ENCODE measurements at places on chromosomes 16 and 17.
A peak's percentile ranks its signal among the peaks of the same experiment; 100 is the strongest.

GRCh38 chr16:1028056-1028455 is 44.5 kb upstream of the SSTR5 start:
- no peak for DNase-seq

DNA sequence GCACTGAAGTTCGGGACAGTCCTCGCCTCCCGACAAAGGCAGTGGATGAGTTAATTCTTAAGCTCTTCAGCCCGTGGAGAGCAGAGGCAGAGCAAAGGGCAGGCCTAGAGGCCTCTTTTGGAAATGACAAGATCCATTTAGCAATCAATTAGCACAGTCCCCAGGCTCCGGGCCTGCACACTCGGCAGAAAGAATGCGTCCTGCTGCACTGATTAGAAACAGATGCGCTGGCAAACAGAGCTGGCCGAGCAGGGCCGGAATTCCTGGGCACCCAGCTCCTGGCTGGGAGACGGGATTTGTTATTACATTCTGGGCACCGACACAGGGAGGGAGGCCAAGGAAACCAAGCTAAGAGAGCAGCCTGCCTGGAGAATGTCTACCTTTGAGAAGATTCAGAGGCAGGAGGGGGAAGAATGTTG is 162.9 kb downstream of the COPRS start:
- no peak for DNase-seq

DNA sequence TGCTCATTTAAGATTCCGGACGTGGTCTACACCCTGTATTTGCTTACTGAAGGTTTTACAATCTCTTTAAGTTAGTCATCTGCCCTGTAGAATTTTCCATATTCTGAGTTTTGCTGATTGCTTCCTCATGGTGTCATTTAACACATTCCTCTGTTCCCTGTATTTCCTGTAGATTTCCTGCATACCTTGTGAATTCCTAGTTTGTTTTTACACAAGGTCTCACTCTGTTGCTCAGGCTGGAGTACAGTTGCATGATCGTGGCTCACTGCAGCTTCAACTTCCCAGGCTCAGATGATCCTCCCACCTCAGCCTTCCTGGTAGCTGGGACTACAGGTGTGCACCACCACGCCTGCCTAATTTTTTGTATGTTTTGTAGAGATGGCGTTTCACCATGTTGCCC is 66.8 kb downstream of the CMIP start:
- no peak for DNase-seq

- DNase-seq: no peak
Observed at GRCh38 chr17:79621151-79621943, 10.5 kb upstream of the RBFOX3 start.

GRCh38 chr16:4320571-4321137 is 4.8 kb downstream of the GLIS2 start:
- no peak for DNase-seq

DNA sequence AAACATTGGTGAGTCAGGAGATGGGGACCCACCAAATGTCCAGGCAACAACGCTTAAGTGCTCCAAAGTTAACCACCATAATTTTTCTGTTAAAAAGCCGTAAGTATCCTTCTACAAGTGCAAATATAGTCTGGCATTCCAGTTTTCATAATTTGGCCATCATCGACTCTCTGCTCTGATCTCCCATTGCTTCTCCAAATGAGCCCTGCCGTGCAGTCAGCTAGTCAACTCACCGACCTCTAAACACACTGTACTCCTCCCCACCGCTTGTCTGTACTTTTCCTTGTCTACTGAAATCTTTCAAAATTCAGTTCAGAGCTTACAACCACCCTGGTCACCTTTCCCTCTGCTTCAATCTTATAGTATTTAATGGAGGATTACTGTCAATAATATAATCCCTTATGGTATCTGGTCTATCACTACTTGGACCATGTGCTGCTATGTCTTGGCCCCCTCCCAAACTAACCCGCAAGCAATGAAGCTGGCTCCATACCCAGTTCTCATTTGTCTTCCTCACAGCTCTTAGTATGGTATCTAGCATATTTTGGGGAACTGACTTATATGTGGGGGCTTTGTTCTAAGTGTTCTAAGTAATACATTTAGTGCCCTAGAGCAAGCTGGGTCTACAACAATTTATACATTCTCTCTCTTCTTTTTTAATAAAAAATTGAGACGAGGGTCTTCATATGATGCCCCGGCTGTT is 52.7 kb upstream of the SLC25A19 start:
- no peak for DNase-seq

DNA sequence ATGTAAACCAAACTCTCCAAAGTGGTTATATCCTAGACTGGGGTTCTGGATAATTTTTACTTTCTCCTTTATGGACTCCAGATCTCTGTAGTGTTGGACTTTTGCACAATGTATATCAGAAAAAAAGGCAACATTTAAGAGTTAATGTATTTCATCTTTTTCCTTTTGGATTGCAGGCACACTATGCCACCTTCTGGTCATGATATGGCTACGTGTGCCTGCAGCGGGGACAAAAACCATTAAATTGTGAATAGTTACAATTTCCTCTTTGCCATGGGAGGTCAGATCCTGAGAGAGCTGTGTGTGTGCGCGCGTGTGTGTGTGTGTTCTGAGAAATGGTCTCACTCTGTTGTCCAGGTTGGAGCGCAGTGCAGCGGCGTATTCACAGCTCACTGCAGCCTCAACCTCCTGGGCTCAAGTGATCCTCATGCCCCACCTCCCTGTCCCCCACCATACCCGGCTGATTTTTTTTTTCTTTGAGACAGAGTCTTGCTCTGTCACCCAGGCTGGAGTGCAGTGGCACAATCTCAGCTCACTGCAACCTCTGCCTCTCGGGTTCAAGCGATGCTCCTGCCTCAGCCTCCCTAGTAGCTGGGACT is 4.3 kb upstream of the SGF29 start:
- DNase-seq: no peak

GRCh38 chr16:76650582-76650981 is 373.4 kb downstream of the CNTNAP4 start:
- no peak for DNase-seq

DNA sequence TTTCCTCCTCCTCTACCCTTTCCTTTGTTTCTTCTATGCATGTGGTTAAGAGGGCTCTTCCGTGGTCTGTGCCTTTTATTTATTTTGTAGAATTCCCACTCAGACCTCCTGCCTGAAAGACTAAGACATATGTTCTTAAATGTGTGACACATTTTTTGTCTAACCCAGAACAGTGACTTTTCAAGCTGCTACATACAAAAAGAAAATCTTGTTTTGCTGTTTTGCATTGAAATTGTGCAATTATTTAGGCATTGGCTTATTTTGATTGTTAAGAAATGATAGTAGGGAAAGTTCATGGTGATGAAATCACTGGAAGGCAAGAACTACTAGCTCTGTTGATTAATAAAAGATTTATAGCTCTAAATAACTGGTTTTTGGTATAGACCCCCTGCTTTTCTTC is 76.8 kb downstream of the TUBD1 start:
- no peak for DNase-seq

GRCh38 chr17:8482546-8482945 is 46.9 kb downstream of the NDEL1 start:
- DNase-seq: no peak

DNA sequence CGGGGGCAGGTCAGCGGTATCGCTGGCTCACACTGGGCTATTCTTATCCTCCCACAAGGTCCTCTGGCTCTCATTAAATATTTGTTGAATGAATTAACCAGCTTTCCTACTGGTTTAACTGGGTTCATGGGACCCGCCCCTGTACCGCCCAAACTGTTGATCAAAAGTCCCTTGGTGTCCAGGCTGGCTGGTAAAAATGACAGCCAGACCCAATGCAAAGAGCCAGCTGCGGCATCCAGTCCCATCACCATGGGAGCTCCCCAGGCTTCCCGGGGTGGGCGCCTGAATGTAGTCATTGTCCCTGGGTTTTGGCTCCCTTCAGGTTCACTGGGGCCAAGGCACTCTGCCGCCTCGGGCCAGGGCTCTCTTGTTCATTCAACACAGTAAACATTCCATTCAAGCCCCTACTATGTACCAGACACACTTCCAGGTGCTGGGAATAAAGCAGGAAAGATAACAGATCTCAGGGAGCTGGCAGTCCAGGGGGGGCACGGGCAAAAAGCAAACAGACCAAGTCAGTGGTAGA is 11.7 kb upstream of the ATP2C2 start:
- DNase-seq: no peak

- DNase-seq: no peak
Observed at GRCh38 chr17:28719021-28719433, 758 bp upstream of the RPL23A start.

GRCh38 chr16:21126518-21126917 is 24.1 kb downstream of the DNAH3 start:
- no peak for DNase-seq

GRCh38 chr17:38733282-38733981 is 3.3 kb downstream of the CISD3 start:
- DNase-seq: no peak

GRCh38 chr17:9445424-9445823 is 130.2 kb downstream of the STX8 start:
- no peak for DNase-seq

GRCh38 chr16:88688013-88688778 is 1.9 kb upstream of the SNAI3 start:
- no peak for DNase-seq

DNA sequence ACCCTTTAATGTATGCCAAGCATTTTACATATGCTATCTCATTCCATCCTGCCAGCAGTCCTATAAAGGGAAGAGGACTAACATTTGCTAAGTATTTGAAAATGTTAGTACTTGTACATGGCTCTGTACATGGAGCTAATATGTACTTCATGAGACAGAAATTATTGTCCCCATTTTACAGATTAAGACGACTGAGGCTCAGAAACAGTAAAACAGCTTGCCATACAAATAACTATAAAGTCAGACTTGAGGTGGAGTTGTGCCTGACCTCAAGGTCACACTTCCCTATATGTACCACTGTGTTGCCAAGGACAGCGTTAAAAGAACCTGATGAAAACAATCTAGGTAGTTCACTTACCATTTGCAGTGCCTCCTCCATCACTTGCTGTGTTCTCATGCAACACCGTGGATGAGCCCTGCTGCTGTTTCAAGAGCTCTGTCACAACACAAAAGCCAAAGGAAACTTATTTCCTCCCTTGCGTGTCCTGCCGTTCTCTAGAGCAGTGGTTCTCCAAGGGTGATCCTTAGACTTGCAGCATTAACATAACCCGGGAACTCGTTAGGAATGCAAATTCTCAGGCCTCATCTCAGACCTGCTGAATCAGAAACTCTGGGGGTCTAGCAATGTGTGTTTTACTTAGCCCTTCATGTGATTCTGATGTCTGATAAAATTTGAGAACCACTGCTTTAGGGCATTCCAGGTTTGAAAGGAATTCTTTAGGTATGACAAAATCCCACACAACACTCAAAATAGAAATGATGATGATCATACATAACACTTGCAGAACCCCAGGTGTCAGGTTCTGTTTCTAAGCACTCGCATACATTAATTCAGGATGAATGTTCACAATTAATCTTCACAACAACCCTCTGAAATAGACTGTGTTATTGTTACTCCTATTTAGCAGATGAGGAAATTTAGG is 51.2 kb upstream of the MTMR4 start:
- DNase-seq: no peak

- peak; percentile 6 for DNase-seq
Observed at GRCh38 chr17:14748036-14748710, 447.3 kb downstream of the HS3ST3B1 start.

GRCh38 chr16:28602529-28602928 is 5.7 kb upstream of the SULT1A2 start:
- no peak for DNase-seq

- DNase-seq: no peak
Observed at GRCh38 chr16:46974352-46974751, 878 bp upstream of the DNAJA2 start.

DNA sequence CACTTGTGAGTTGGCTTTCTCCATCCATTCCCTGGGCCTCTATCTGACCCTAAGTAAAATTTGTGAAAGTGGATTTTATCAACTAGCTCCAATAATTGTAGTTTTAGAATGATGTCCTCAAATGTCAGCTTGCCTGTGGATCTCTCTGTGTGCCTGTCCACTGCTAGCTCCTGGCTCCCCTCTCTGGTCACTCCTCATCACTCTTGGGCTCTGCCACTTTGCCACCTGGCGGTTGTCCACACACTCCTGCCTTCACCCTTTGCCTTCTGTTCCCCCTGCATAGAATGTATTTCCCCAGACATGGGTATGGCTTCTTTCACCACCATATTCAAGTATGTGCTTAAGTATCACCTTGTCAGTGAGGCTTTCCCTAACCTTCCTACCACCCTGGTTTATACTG is 19.8 kb downstream of the ANKFN1 start:
- no peak for DNase-seq

GRCh38 chr17:30323262-30323894 is 10.5 kb downstream of the TMIGD1 start:
- DNase-seq: no peak

GRCh38 chr16:12111223-12111622 is 134.7 kb downstream of the SNX29 start:
- DNase-seq: no peak

DNA sequence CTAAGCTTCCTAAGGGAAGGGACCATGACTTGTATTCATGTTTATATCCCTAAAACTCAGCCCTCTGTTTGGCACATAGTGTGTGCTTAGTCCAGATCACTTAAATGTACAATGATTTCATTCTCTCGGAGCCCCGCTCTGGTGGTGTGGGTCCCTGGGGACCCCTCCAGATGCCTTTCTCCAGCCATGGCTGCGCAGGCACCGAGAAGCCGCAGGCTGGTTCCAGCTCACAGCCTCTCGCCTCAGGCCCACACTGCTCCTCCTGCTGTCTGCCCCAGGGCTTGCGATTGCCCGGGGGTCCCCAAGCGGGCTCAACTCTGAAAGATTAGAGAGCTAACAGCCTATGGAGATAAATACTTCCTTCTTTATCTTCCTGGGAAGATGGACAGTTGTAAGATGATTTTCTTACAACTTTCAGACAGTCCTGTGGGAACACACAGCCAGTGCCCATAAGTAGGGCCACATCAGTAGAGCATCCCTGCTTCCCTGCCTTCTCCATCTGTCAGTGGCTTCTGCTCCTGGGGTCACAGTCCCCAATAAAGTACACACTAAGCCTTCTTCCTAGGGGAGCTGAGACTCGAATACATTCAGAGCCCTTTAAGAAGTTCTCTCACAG is 66.2 kb downstream of the CENPV start:
- DNase-seq: no peak

DNA sequence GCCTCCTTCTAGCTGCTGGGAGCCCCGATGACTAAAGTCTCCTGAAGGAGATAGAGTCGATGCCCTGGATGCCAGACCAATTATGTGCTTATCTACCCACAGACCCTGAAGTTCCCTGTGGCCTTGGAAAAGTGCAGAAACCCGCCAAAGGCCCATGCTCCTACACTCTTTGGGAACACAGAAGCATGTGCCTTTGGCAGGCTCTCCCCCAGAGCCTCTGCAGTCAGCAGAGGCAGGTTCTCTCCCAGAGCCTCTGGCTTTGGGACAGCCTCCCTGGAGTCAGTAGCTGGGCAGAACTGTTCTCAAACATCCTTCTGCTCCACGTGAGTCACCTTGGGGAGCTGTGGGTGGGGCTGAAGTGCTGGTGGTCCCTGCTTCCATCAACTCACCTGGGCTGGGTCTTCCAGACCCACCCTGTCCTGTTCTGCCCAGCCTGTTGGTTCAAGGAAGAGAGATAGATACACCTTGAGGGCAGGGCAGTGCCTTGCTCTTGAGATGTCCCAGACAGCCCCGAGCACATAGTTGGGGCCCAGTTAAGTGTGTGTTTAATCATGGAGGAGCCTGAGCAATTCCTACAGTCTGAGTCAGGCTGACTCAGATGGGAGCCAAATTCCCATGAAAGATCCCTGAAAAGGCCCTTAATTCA is 3.2 kb upstream of the CDK5RAP3 start:
- no peak for DNase-seq

GRCh38 chr17:30160419-30161172 is 44.0 kb downstream of the NSRP1 start:
- no peak for DNase-seq
